Activated CD4-positive, alpha-beta T cell treated with anti-CD3 and anti-CD28 coated beads, Interleukin-2, amount 50 U/mL, for 1 hour (primary cell): ENCODE measurements at places on chromosomes 4 and X.

DNA sequence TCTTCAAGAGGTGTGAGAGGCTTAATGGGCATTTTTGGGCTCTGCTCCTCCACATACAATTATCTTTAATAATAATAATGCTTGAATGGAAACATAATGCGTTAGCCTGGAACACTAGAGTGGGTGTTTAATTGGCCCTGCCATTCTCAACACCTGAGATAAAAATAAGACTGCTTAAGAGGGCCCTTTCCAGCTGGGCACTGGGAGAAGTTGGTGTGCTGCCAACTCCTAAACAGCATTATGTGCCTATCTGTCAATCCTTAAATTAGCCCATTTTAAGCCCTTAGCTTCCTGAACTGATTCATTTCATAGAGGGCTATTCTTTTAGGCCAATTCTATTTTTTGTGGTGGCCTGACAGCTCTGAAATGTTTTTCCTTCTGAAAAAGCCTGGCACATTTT, 211.1 kb upstream of the ZIC3 start:
- no peak for DNase-seq

DNA sequence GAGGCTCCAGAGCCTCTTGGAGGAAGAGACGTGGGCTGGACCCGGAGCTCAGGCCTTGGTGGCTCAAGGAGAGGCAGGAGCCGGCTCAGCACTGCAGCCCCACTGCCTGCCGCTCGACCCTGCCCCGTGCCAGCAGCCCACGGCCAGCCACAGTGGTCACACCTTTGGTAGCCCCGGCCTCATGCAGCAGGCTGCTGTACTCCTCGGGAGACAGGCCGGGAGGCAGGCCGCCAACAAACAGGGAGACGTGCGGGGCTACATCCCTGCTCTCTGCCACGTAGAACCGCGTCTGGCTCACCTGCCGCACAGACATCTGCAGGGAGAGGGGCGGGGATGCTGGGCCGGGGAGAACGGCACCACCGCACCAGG, 7.6 kb downstream of the DGKQ start:
- no peak for DNase-seq

- no peak for DNase-seq
These were observed 121.2 kb downstream of the NEK1 start for GRCh38 chr4:169491211-169491610.

DNA sequence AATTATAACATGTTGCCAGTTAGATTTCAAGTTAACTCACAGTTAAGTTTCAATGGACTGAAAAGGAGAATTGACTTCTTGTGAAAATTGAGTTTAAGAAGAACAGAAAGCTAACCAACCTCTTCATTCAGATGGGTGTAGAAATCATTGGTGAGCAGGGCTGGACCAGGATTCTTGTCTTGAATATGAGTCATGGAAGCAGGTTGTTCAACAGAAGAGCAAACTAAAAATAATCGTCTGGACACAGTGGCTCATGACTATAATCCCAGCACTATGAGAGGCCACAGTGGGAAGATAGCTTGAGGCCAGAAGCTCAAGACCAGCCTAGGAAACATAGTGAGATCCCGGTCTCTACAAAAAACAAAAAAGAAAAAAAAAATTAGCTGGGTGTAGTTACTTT, 98.2 kb downstream of the ARSJ start:
- no peak for DNase-seq

DNA sequence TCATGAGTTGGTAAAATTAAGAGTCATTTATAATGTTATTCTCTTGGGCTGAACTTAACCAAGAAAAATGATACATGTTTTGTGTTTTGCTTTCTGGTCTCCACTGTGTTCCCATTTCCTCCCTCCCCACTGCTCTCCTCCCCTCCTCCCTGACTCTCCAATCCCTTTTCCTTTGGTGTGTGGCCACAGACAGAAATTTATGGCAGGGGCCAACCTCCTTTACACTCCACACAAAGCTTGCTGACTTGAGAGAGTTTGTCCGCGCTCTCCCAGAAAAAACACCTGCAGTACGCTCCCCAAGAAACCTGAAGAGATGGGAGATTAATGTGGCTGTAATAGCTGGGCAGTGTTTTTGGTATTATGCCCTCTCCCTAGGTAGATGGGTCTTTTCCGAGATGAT, 88.9 kb downstream of the ALPK1 start:
- no peak for DNase-seq

DNA sequence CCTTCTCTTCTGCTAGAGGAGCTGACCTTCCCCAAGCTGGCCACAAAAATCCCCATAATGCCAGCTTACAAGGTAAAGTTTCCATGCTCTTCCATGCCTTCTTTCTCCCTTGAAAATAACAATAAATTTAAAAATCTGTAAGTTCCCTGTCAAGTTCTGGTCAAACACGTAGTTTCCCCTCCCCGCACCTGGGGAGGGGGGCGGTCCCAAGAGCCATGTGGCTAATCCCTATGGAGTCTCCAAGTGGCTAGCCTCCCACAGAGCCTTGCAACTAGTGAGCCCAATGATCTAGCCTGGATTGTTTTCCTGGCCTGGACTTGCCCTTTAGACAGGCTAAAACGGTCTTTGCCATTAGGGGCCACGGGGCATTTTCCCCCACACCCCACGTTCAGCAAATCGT, 2.1 kb upstream of the NRK start:
- DNase-seq = no peak

GRCh38 chr4:88585917-88586316, 6.4 kb upstream of the HERC3 start:
- DNase-seq = no peak

GRCh38 chr4:125849869-125850268, 535.1 kb downstream of the FAT4 start:
- DNase-seq = no peak

- no peak for DNase-seq
These were observed 7.5 kb downstream of the KLHL15 start for GRCh38 chrX:24019448-24019847.

GRCh38 chrX:41029332-41029731, 55.9 kb upstream of the USP9X start:
- DNase-seq = no peak

DNA sequence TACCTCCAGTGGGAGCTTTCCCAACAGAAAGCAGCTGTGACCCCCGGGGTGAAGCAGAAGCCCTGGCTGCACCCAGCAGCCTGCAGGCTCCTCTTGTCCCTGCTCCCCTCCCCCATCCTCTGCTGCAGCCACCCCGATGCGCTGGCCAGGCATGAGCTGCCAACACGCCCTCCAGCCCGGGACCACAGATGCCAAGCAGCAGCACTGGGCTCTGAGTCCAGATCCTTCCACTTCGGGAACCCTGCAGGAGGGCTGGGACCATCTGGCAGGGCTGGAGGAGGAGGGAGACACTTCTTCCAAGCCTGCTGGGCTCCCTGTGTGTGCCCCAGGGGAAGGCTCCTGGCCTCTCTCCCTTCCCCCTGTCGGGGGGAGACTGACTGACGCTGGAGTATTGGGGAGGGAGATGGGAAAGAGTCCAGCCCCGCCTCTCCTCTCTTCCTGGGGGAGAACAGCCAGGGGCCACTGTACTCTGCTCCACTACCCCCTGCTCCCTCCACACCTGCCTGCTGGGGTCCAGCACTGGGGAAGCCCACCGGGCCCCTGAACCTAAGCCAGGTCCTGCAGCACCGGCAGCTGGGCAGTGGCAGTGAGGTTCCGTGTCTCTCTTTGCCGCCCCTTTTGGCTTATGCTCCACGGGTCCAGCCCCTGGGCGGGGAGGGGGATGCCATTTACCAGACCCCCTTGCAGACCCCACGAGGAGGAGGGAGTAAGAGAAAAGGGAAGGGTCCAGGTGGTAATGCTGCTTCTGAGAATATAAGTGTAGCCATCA, 55.7 kb downstream of the PPP2R2C start:
- no peak for DNase-seq

- DNase-seq = no peak
These were observed 779.3 kb downstream of the ARAP2 start for GRCh38 chr4:35464964-35465528.

DNA sequence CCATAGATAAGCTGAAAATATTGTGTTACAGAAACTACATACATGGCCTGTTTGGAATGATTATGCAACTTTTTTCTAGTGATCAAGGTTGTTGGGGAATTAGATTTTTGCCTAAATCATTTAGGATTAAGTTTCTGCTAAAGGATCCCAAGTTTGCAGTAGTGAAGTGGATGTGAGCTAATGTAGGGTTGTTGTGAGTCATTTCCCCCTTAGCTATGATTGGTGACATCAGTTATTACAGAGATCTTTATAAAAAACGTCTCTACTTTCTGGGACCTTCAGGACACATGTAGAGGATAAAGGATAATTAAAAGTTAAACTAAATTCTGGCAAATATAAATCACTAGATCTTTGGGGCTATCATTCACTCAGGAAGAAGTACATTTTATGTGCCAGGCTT, 133.3 kb downstream of the GATB start:
- DNase-seq = no peak

GRCh38 chr4:173937631-173938270, 345.7 kb downstream of the FBXO8 start:
- no peak for DNase-seq

GRCh38 chr4:155017426-155017825, 191.0 kb upstream of the NPY2R start:
- no peak for DNase-seq

DNA sequence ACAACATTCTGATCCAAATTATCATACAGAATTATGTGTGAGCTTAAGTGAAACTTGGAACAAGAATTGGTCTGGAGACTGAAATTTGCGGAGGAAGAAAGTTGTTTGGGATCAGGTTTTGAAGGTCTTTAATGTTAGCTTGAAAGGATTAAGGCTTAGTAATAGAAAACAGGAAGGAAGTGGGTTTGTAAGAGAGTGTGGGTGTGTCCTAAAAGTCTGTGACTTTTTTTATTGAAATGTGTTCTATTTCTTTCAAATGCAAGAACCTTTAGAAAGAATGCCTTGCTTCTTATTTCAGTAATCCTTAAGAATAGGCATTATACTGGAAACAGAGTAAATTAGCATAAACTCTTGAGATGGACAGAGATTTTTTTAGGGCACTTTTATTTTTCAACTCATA, 198.0 kb downstream of the GALNTL6 start:
- no peak for DNase-seq

DNA sequence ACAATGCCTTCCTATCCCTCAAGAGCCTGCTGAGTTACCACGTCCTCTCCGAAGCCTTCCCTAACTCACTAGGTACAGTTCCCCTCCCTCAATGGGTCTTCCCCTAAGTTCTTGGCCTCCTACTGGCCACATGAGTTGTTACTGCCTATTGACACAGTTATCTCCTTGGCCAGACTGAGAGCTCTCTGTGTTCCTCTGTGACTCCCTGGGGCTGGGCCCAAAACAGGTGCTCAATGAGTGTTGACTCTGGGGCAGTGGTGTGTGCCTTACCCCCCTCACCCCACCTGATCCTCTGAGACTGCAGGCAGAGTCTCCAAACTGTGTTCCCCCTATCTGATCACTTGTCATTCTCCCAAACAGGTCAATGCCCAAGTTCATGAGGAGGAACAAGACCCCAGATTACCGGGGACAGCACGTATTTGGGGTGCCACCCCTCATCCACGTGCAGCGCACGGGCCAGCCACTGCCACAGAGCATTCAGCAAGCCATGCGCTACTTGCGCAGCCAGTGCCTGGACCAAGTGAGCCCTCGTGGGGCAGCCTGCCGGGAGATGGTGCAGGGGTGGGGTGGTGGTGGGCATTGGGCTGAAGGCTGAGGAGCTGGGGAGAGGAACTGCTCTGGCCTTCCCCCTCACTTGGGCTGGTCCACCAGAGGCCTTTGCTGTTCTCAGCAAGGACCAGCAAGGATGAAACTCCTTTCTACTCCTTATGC, 72.6 kb downstream of the STARD8 start:
- DNase-seq = no peak

- DNase-seq = peak; percentile 82
These were observed at the start of gene TSPAN5 for GRCh38 chr4:98658287-98659105. Gene TSPAN5, minus strand, starts transcription at chr4:98658611.

- no peak for DNase-seq
These were observed 474.0 kb upstream of the NDST3 start for GRCh38 chr4:117560329-117560728.

DNA sequence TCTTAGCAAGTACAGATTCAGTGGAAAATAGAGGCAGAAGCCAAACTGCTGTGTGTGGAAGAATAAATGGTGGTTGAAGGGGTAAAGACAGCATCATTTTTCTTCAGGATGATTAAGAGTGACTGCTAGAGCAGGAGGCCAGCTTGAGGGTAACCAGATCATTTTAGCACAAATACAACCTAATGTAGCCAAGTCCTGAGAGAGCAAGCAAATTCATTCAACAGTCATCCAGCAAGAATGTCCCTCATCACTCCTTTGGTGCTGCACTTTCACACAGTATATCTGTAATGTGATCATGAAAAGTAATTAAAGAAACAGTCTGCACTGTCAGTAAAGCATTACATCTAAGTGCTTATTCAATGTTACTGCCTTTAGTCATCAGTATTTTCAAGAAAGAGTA, 44.8 kb downstream of the NPFFR2 start:
- no peak for DNase-seq

GRCh38 chr4:170198747-170199146, 109.0 kb upstream of the AADAT start:
- DNase-seq = no peak
